Activated T-helper 17 cell treated with anti-CD3 and anti-CD28 coated beads, Interleukin-2, amount 50 U/mL, for 72 hours (primary cell): ENCODE measurements at places on chromosomes 3 and 15.
A peak's percentile ranks its signal among the peaks of the same experiment; 100 is the strongest.

DNA sequence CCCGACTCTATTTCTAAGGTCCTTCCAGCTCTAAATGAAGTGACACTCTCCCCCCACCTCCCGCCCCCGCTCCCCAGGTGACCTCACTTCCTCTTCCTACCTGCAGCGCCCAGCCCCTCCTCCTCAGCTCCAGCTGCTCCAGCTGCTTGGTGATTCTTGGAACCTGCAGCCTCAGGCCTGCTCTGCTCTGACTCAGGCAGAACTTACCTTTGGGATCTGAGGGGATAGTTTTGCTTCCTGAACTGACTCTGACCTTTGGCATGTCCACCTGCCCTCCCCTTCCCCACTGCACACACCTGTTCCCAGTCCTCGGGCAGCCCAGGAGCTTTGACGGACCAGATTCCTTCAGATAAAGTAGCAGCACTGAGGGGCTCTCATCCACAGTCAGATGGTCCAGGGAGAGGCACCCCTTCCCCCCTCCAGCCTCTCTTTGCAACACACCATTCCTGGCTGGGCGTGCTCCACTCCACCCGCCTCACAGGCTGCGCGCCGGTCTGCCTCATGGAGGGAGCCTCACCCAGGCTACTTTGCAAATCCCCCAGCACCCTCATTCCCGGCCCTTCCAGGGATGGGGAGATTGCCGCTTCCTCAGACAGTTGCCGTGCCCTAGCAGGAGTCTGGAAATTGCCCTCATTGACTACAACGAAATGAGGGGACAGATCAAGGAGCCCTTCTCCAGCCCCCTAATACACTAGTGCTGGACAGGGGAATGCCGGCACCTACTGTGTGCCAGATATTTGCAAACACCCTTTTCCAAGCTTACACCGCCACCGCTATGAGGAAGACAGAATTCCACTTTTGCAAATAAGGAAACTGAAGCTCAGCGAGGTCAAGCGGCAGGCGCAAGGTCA lies 692 bp upstream of the C15orf39 start:
- ATAC-seq, result no peak

DNA sequence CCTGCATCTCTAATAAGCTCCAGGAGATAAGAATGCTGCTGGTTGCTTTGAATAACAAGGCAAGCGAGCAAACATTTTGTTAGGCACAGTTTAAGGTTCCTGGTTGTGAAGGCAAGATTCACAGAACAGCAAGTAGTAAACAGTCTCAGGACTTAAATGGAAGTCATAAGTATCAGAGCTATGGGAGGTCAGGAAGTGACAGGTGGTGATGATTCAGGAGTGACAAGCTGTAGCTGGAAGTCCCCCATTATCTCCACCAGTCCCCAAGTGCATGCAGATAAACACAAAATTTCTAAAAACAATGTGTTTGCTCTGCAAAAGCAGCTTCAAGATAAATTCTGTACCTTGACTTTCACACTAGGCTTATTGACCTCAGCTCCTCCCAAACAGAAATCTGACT lies 3.3 kb downstream of the FETUB start:
- peak; percentile 90 for ATAC-seq

- no peak for ATAC-seq
Observed at GRCh38 chr3:65685621-65686235, 353.0 kb downstream of the MAGI1 start.

DNA sequence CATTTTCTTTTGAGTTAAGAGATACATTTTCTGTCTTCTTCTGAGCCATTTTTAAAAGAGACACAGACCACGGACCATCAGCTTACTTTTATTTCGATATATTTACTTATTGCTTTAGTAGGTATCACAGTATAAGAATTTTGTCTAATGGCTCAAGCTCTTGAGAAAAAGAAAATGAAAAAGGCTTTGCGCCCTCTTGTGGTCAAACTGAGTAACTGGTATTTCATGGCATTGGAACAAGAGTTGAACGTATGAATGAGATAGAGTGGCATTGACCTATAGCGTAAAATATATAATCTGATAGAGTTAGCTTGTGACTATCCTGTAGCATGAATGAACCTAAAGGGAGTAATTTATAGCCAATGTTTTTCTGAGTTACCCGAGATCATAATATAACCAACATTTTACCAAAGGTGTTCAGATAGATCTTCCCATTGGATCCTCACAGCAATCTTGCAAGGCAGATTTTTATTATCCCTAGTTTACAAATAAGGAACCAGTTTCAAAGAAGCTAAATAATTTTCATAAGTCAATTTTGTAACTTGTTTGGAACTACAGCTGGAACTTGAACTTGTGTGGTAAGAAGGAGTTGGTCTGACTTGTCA lies 154.6 kb downstream of the POLR2M start:
- peak; percentile 26 for ATAC-seq

DNA sequence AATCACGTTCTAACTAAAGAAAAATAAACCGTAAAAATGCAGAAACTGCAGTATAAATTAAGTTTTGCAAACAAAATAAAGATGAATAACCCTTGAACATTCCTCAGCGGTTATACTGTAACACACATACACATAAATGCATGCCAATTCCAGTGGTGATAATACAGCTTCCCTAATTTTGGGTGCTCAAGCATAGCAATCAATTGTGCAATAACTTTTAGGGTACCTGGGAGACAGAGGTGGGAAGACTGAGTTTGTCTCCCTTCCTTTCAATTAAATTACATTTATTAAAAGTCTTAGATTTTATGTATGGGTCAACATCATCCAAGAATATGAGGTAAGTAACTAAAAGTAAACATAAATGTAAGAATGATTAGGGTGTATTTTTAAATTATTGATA lies 71.8 kb downstream of the SETD2 start:
- no peak for ATAC-seq

DNA sequence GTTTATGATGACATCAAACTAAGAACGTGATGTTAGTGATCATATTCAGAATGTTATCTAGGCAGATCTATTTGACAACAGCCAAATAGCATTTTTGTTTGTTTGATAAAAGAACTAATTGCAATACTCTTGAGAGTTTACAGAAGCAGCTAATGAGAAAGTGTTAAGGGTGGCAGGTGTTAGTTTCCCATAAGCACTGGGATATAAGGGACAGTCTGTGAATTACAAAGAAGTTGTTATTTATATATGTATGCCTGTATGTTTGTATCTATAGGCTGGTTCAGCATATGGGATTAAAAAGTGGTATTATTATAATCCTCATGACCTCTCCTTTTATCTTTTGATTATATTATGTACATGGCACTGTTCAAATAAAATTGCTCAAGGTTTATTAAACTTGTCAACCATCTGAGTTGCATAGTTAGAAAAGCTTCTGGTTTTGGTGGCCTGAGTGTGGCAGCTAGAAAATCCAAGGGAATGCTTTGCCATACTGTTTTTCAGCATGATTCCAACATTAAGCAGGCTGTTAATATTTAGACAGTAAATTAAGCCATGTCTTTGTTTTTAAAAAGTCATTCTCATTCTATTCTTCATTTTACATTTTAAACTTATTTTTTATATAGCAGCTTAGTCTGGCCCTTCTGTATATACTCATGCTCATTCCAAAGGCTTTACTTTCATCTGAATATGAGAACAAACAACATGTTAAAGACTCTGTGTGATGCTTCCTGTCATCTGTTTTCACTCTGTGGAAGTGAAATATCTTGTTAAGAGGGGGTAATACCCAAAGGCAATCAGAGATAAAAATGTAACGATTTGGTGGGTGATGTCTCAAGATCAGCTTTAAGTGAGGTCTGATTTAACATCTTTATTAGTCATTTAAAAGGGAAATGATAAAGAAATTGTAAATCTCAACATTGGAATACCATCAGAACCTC lies 13.1 kb downstream of the ROBO2 start:
- no peak for ATAC-seq

GRCh38 chr3:66149269-66149668 lies 71.5 kb upstream of the SLC25A26 start:
- no peak for ATAC-seq

DNA sequence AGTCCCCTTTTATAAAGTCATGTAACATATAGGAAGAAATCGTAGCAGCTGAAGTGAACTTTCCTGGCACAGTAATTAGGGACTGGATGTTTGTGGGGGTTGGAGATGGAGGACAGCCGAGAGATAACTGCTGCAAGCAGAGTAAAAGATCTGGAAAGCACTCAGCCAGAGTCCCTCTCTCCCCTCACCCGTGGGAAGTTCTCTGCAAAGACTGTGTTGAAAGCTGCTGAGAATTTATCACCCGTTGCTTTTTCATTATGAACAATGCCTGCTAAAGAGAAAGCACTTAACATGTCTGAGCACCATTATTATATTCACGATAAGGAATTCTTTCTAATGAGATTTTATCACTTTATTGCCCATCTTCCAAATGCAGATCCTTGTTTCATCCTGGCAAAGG lies 248.8 kb downstream of the SHOX2 start:
- no peak for ATAC-seq

- no peak for ATAC-seq
Observed at GRCh38 chr15:38684440-38685010, 119.9 kb upstream of the RASGRP1 start.

- no peak for ATAC-seq
Observed at GRCh38 chr3:138909904-138910303, 37.0 kb downstream of the FOXL2 start.

GRCh38 chr3:143276592-143276991 lies 157.0 kb downstream of the CHST2 start:
- peak; percentile 95 for ATAC-seq

GRCh38 chr3:141525814-141526213 lies 39.0 kb downstream of the RASA2 start:
- no peak for ATAC-seq

DNA sequence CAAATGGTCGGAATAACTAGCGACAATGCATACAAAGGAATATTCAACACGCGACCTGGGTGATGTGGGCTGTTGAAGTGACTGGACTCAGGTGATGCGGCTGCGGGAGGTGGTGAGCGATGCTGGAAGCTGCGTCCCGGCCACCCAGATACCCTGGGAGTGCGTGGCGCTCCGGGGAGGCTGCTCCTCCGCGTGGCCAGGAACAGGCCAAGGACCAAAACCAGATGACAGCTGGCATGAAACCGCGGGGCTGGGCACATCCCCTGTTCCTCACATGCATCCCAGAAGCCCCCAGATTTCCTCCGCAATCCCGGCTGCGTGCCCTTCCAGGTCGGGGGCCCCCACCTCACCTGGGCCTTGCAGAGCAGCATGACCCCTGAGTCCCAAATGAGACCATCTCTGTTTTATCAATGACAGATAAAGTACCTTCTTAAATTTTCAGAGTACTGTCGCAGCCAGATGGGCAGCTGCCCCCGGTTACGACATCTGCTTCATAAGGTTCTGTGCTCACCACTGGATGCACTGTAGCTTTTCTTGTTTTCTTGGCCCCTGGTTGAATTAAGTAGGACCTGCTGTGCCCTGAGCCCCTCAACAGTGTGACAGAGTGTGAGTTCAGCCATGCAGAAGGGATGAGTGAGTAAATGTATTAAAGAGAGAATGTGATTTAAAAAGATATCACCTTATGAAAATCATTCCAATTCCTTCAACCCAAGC lies 278.2 kb downstream of the GABRG3 start:
- ATAC-seq, result no peak

GRCh38 chr3:187212196-187212545 lies 14.9 kb downstream of the RTP1 start:
- no peak for ATAC-seq

GRCh38 chr3:173762501-173762900 lies 365.0 kb downstream of the NLGN1 start:
- no peak for ATAC-seq

DNA sequence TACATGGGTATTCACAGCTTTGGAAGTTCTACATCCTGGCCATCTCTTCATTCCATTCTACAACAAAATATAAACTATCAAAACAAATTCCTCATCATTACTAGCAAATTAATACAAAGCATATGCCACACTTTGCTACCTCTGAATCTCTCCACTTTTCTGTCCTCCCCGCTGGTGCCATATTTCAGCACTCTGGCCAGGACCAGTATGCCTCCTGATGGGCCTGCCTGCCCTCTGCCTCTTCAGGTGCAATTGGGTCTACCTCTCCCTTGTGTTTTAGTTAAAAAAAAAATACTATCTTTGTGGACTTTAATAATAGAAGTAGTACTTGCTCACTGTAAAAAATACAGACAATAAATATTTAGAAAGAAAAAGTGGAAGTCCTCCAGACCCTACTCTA lies 448.8 kb downstream of the WDR72 start:
- ATAC-seq, result no peak

- peak; percentile 6 for ATAC-seq
Observed at GRCh38 chr15:94231723-94232468, 535 bp downstream of the MCTP2 start.

DNA sequence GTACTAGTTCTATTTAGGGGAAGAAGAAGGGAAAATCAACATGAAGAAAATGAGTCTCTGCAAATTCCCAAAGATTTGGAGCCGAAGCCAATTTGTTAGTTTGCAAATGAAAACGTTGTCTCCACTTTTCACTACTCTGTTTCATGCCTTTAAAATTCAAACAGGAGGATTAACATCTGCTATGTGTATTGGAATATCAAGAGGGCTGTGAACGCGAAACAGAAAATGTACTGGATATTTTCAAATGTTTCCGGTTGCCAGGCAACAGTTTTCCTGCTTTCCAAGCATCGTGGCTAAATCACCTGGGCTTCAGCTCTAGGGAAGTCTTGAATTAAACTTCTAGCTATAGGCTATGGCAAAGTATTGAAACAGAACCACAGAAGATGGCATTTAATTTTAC lies 172.8 kb downstream of the KCNMB2 start:
- no peak for ATAC-seq

DNA sequence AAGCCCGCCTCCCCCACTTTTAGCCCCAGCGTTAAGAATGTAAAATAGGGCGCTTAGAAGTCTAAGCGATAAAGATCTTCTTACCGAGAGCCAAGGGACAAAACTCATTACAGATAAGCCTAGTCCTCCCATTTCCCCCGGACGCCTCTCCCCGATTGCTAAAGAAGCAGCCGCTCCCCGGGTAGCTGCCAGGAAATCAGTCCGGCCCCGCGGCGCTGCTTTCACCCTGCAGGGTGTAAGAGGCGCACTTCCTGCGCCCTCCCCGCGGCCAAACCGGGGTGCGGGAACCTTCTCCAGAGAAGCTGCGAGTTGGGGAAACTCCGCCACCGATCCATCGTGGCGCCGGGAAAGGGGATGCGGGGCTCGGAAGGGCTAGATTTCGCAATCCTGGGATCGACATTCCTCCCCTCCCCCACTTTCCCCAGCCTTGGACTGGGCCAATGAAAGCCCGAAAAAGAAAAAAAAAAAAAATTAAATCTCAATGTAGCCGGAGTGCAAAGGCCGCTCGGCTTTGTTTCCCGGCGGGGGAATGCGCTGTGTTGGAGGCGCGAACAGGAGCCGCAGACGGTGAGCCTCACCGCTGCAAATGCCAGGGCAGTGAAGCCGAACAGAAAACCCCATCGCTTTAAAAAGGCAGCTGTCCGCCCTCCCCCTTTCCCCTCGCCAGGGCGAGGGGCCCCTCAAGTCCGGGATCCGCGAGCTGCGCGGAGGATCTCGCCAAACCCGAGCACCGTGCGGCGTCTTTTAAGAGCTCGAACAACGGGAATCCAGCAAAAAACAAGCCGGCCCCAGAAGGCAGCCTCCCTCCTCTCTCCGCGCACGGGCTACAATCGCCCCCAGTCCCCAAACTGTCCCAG lies 626 bp upstream of the PTPRG start:
- no peak for ATAC-seq
